ENCODE measurements at places on chromosomes 2 and 18.

DNA sequence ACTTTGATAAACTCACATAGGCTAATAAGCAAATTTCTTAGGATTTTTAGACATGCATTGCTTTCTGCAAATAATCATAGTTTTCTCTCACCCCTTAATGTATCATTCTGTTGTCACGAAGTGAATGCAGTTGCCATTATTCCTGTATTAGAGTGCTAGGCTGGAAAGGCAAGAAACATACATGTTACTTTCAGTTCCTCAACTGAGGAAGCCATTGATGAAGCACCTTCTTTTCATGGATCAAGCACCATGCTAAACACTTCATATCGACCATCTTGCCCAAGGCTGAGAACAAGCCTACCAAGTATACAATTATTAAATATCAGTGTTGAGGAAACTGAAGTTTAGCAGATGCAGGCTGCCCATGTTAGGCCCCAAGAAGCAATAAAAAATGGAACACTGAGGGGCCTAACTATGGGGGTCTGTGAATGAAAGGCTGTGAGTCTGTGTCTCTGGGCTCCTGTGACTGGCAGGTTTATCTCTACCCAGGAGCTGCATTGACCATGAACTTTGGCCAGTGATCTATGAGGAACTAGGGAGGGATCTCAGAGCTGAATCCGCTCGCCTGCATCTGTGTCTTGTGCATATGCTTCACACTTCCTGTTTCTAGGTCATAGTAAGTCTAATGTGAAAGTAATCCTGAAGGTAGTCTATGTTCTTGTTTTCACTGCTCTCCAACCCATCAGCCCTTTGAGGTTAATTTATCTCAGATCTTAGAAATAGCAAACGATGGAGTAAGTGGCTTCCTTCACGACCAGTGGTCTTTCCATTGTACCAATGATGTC lies 16.0 kb upstream of the TSPYL6 start:
- no peak for DNase-seq

DNA sequence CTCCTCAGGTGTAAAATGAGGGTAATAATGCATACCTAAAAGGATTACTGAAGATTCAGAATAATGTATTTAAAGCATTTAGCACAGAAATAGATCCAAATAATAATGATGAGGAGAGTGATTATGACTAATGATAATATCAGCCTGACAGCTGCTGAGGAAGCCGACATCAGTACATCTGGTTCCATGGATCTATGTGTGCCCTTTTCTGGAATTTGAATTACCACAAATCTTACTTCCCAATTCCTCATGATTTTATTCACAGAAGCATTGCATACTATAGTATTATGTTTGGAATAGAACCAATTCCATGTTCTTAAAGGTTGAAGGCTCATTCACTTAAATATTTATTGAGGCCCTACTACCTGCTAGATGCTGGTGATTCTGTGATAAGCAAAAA lies 248.9 kb upstream of the THUMPD2 start:
- no peak for DNase-seq

DNA sequence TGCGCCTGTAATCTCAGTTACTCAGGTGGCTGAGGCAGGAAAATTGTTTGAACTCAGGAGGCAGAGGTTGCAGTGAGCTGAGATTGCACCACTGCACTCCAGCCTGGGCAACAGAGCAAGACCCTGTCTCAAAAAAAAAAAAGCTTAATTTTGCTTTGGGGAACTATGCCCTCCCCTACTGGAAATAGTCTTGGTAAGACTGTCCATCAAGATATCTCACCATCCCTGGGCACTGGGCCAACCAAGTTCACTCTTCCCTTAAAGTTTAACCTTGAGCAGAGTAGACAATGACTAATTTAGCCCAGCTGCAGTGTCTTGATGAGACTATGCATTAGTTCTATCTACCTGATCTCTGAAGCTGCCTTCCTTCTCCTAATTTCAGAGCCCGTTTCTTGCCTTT lies 44.7 kb downstream of the ASXL2 start:
- DNase-seq, result no peak

DNA sequence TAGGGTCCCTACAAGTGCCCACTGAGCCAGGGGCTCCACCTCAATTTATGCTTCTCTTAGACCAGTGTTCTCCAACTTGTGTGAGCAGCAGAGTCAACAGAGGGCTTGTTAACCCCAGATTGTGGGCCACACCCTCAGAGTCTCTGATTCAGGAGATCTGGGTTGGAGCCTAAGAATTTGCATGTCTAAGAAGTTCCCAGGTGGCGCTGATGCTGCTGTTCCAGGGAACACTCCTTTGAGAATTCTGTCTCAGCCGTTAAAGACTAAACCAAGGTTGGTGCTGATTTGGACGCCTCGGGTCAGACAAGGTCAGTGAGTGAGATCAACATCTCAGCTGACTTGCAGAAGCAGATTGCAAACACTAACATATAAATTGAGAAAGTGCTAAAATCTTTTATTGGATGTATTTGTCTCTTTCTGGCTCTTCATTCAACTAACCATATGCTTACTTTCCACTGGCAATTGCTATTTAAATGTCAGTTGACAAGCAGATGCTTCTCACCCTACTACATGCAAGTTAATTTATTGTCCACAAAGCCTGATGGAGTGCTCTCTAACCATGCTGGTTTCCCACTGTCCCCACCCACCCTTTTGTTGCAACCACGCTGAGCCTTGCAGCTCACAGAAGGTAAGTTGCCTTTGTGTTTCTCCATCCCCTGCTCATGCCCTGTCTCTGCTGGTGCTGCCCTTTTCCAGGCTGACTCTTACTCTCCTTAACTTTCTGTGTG lies 31.5 kb downstream of the LYPD1 start:
- no peak for DNase-seq

- no peak for DNase-seq
Measured at GRCh38 chr2:168119515-168120141, 127.8 kb downstream of the STK39 start.

DNA sequence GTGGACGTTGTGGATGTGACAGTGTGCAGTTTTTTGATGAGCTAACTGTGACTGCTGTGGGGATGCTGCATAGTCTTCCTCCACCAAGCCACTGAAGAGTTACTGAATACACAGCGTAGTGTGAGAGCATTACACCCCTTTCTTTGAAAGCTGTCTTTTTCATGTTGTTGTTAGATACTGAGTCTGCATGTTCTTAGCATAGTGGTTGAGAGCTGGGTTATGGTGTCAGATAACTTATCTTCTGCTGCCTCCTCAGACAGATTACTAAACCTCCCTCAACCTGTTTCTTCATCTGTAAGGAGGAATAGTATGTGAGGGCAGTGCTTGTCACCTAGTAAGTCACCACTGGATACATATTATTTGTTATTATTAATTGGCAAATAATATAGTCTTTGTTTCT lies 63.2 kb downstream of the CEP192 start:
- no peak for DNase-seq

GRCh38 chr2:215218587-215219577 lies 80.5 kb upstream of the ABCA12 start:
- DNase-seq, result no peak

DNA sequence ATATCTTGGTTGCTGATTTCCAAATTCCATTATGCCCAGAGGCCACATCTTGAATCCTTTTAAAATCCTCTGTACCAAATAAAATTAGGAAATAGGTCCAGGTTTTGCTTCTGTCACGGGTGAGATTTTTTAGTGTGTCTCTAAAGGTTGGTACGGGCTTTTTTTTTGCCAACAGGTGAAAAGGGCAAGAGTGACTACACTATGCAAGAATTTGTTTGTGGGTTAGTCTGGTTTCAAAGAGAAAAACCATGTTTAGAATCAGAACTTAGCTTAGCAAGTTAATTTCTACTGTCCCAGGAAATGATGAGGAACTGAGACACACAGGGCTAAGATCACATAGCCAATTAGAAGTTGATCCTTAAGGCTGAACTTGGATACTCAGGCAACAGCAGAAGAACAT lies 41.7 kb downstream of the POLR1A start:
- no peak for DNase-seq

DNA sequence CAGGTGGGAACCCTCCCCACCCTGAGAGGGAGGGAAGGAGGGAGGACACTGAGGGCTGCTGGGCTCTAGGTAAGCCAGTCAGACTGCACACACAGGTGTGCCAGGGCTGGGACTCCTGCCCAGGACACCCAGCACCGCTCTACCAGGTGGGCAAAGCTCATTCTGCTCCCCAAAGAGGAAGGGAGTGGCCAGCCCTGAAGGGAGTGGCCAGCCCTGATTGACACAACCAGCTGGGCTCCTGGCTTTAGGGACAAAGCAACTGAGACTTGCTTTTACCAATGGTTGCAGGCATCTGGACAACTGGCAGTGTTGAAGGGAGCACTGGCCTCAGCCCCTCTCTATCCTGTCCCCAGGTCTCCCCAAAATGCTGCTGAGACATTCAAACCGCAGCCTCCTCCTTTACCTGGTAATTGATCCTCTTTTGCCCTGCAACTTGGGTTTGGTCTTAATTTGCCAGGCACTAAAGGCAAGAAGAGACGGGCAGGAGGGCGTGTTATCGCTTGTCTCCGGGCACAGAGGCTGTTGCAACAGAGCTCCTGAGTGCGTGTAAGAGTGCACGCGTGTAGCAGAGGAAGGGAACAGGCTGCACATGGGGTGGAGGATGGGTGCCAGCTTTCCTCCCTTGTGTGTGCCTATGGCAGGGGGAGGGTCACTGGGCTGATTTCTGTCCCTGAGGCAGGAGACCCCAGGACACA lies 14.5 kb upstream of the FOSL2 start:
- DNase-seq, result no peak

- DNase-seq, result no peak
Measured at GRCh38 chr2:161427664-161428587, 11.8 kb downstream of the TBR1 start.

DNA sequence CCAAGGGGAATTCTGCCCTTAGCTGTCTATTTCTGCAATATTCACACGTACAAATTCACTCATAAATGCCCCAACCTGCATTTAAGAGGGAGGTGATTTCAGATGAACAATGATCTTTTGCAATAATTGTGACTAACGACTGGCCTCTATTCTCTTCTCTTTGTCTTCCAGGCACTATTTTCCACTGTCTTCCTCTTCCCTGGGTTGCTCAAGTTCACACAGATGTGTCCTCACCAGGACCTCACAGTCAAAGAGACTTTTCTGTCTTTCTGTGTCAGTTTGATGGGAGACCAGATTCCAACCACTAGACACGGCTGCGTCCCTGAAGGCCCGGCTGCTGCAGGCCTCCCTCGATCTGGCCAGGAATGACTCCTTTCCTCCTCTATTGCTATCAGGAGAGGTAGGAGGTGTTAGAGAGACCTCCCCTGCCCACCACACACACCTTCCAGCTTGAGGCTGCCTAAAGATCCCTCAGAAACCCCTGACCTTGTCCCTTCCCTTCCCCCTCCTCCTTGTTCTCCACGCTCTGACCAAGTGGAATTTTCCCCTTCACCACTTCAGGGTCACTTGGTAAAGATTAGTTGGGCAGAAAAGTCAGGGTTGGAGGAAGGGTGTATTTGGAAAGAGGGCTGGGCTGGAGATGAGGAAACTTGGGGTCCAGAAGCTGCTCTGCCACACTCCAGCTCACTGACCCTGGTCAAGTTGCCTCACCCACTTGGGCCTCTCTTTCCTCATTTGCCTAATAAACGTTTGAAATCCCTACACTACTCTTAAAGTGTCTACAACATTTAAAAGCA lies 109.2 kb upstream of the COPS8 start:
- no peak for DNase-seq

DNA sequence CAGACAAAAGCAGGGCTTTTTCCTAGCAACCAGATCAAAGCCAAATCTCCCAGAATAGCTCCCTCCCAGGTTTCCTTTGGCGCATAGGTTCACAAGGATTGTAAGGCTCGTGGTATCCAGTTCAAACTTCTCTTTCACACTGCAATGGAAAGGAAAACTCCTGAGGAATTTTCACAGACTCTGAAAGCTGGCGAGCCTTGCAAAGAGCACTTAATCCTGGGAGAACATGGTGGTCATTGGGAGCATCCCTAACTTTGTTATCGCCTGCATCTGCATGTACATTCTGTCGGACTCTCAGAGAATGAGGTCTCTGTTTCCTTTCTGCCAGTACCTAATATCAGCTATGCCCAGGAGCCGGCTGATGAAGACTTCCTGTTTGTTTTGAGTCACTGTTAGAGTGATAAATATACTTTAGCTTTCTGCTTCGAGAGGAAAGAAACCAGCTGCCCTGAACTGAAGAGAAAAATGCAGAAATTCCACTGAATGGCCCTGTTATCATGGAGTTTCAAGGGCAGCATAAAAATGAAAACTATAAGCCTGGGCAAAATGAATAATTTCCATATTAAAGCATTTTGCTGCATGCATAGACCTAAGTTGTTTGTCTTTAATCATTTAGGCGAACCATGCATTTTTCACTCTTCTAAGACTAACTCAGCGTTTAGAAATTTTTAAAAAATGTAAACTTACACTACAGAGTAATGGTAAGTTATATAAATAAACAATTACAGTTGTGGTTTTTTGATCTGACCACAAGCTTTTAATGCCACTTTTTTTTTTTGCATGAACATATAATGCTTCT lies 76.4 kb upstream of the ZEB2 start:
- no peak for DNase-seq

DNA sequence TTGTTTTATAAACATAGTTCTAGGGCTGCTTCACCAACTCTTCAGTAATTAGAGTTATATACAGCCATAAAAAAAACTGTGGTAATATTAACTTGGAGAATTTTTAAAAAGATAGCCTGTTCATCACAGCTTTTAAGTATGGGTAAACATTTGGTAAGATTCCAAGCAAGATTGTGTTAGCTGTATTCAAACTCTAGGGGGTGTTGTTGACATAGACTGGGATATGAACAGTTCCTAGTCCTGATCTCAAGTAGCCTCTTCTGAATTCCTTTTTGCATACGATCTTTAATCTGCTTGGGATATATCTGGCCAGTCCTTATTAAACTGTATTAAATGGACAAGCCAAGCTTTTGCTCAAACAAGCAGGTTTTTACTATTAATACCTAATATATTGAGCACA lies 13.4 kb downstream of the NOP58 start:
- peak; percentile 19 for DNase-seq

GRCh38 chr2:143623909-143624260 lies 494.7 kb downstream of the ARHGAP15 start:
- no peak for DNase-seq

- no peak for DNase-seq
Measured at GRCh38 chr18:69951182-69951581, 3.5 kb upstream of the CD226 start.

GRCh38 chr18:66833646-66834045 lies 229.8 kb upstream of the CDH19 start:
- no peak for DNase-seq

DNA sequence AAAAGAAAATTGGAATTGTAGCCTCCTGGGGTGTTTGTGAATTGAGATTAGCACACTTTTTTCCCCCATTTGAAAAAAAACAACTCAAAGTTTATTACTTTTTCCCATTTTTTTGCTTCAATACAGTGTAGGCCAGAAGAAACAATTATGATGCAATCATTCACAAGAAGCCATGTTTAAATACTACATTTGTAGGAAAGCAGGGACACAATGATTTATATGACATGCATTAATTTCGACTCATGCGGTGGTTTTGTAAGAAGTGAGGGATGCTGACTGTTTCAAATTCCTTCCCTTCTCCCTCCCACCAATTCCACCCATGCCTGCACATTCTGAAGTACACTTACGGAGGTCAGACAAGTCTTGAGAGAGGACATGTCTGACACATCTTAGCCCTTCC lies 774.2 kb upstream of the FSHR start:
- DNase-seq, result no peak

All from DMS79 (cell line).